Activated CD4-positive, alpha-beta T cell treated with anti-CD3 and anti-CD28 coated beads for 48 hours (primary cell): ENCODE measurements at places on chromosomes 3 and 15.

- DNase-seq, result no peak
Observed at GRCh38 chr15:55552451-55552850, 35.7 kb downstream of the PYGO1 start.

- DNase-seq, result no peak
Observed at GRCh38 chr3:29164825-29165224, 116.0 kb upstream of the RBMS3 start.

- no peak for DNase-seq
Observed at GRCh38 chr3:160376681-160377080, 22.3 kb downstream of the IFT80 start.

- DNase-seq, result no peak
Observed at GRCh38 chr15:23690450-23690852, 3.3 kb upstream of the NDN start.

DNA sequence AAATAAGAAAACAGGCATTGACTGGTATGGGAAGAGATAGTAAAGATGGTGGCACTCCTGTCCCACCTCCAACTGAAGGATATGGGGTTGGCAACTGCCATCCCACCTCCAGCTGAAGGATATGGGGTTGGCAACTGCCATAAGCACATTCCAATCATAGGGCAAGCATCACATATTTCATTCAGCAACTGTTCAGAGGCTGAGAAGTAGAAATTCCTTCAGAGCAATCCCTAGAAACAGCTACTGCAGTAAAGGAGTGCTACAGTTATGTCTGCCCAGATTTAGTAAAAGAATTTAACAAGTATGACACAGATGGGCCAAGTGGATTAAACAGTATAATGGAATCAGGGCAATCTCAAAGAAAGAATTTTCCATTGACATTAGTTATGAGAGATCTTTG is 156.8 kb downstream of the IMPG2 start:
- DNase-seq, result no peak

- peak; percentile 30 for DNase-seq
Observed at GRCh38 chr3:38646630-38647029, 2.9 kb downstream of the SCN5A start.

DNA sequence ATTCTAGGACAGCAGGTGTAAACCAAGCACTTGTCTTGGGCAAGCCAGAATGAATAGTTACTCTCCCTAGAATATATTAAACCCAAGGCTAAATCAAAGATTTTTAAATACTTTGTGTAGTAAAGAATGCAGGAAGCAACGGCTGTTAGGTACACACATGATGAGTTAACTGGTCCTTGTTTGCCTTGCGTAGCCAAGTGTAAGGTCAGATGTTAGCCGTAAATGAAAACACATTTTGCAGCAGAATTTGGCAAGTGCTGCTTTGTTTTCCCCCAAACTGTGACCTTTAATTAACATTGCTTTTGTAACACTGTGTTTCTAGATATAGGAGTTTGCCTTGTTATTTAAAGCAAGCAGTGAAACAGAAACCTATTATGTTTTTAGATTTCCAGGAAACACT is 368.7 kb downstream of the IL5RA start:
- no peak for DNase-seq

- DNase-seq, result no peak
Observed at GRCh38 chr15:96593735-96594134, 263.2 kb downstream of the NR2F2 start.

DNA sequence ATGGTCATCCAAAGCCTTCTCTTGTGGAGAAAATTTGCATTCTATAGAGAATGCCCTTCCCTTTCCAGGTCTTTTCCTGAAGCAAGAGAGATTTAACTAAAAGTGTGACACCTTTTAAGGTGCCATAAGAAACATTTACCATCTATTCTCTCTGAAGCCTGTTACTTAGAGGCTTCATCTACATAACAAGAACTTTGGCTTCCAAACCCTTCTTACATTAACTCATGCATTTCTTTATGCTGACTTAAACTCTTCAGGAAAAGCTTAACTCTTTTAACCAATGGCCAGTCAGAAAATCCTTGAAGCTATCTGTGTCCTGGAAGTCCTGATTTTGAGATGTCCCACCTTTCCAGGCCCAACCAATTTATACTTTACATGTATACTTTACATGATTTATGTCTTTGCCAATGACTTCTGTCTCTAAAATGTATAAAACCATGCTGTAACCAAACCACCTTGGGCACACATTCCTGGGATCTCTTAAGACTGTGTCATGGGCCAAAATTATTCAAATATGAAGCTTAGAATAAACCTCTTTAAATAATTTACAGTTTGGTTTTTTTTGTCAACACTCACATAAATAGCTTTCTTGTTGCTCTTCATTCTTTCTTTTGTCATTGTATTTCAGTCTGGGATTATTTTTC is 472.6 kb upstream of the NECTIN3 start:
- DNase-seq, result no peak

- DNase-seq, result no peak
Observed at GRCh38 chr3:43707998-43708397, 17.3 kb downstream of the ABHD5 start.

- DNase-seq, result peak; percentile 83
Observed at GRCh38 chr3:189132231-189132671, 39.5 kb upstream of the TPRG1 start.

DNA sequence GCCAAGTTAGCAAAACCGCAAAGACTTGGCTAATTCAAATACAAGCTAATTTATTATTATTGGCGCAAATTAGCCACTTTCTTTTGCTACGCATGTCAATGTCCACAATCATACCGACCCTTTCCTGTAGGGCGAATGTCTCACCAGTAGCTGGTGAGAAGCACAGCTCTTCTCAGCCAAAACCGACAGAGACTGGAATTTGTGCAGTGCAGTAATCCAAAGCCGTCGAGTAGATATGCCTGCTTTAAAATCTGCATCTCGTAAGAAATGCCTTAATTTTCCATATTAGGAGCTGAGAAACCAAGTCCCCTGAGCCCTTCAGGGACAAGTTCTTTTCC is 614 bp upstream of the MINDY2 start:
- no peak for DNase-seq

DNA sequence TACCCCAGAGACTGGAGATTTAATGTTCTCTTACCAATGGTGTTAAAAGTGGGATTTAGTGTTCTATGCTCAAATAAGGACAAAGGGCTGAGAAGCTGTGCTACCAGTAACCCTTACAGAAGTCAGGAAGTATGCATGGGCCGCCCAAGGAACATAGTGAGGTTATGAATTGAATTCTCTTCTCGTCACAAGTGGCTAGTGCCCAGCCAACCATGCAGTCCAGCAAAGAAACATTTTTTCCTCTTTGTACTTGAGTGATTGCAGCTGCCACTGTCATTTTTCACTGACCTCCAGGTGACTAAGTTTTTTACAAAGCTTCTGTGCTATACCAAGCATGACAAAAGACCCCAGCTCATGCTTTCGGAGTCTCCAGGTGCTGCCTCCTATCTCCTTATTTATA is 110.6 kb upstream of the DCBLD2 start:
- no peak for DNase-seq

GRCh38 chr3:184429786-184430185 is 49.9 kb downstream of the CHRD start:
- DNase-seq, result no peak

- DNase-seq, result no peak
Observed at GRCh38 chr15:51085764-51086163, 8.9 kb downstream of the TNFAIP8L3 start.

GRCh38 chr15:40047415-40048210 is 8.6 kb upstream of the SRP14 start:
- DNase-seq, result peak; percentile 83

DNA sequence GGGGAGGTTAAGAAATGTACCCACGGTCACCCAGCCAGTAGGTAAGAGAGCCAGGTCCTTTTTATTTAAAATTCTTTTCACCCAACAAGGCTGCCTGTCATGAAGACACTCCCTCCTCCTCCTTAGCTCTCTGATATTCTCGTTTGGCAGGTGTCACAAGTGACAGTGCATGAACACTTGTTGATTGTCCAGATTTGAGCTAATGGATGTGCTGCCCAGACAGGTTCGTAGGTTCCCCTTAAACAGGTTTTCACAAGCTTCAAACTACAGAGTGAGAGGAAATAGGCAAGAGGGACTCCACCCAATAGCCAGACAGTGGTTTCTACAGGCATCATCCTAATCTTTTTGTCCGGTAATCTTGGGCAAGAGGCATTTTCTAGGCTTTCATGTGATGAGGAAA is 32.2 kb downstream of the ATP13A4 start:
- no peak for DNase-seq

GRCh38 chr3:169636928-169637327 is 26.6 kb downstream of the MECOM start:
- DNase-seq, result no peak

DNA sequence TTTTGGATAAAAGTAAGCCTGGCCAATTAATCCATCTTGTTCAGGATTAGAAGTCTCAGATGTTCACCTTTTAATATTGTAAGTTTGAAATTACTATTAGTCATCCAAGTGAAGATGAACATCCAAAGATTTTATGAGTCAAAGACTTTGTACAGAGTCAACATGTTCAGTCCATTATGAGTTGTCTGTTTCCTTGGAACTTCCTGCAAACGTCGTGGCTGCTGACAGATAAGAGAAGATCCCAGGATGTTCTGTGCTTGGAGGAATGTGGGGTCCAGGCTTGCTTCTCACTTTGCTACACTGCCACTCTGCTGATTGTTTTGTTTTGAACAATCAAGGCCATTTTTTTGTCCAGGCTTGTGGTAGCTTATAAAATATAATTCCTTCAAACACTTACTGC is 74.3 kb upstream of the SLCO2A1 start:
- no peak for DNase-seq

DNA sequence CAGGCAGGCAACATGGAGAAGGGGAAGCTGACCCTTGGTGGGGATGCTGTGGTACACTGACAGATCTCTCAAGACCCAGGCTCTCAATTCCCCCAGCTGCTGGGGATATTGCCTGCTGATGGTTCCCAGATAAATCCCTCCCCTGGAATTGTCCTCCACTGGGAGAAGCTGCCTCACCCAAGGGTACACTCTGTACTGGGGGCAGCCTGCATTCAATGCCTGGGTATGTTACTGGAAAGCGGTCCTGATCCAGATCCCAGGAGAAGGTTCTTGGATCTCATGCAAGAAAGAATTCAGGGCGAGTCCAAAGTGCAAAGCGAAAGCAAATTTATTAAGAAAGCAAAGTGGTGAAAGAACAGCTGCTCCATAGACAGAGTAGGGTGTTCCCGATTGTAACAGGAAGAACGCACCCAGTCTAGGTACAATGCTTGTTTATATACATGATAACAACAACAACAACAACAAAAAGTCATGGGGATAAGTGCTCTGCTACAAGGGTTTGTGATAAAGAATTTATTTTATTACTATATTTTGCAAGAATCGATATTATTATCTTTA is 591.5 kb upstream of the ADAMTS9 start:
- no peak for DNase-seq

- no peak for DNase-seq
Observed at GRCh38 chr3:133925960-133926735, 30.5 kb upstream of the RAB6B start.

GRCh38 chr3:43001556-43002121 is 22.5 kb downstream of the GASK1A start:
- no peak for DNase-seq

- DNase-seq, result no peak
Observed at GRCh38 chr15:63274427-63274826, 3.0 kb upstream of the APH1B start.

GRCh38 chr15:27989838-27990237 is 109.3 kb downstream of the OCA2 start:
- no peak for DNase-seq

- no peak for DNase-seq
Observed at GRCh38 chr3:2589336-2589969, 490.8 kb downstream of the CNTN4 start.

GRCh38 chr3:62201438-62202035 is 171.8 kb downstream of the FEZF2 start:
- DNase-seq, result no peak

GRCh38 chr15:74347757-74348250 is 19.6 kb downstream of the CYP11A1 start:
- no peak for DNase-seq

DNA sequence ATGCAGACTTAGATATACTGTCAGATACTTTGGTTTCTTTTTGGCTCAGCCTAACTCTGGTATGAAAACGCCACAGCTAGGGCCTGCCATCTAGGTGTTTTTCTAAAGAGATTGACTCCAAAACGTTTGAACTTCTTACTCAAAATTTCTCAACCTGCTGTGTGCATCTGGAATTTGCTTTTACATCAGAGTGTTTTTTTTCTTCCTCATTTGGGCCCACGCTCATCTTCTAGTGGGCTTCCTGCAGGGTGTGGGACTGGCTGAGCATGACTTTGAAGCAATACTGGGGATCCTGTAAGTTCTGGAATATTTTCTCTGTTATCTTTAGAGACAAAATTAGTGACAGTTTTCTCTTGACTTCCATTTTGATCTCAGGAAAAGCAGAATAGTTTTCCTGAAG is 117.8 kb downstream of the NR1D2 start:
- DNase-seq, result no peak
